Neural progenitor cell (in vitro differentiated cells): ENCODE measurements at places on chromosomes 12 and 14. TPM values are rescaled to one million over a fixed set of nuclear protein-coding genes. Genes with fewer than 3 reads are reported as not detected.

Gene VRTN
- 7.9 and 18.6 TPM in 2 replicates for total RNA-seq

Gene JAG2
- 2.1 and 4.3 TPM in 2 replicates for total RNA-seq

Gene SPIC
- not detected in 2 replicates for total RNA-seq

Gene ATF7
- total RNA-seq: 12.7 and 15.9 TPM in 2 replicates

Gene CD9
- total RNA-seq: 3.1 and 3.6 TPM in 2 replicates

Gene ETFBKMT
- 1.5 and 2.7 TPM in 2 replicates for total RNA-seq

Gene NUP37
- total RNA-seq: 72.8 and 141 TPM in 2 replicates

Gene MANSC4
- 0.12 TPM in 1 of 2 replicates, not detected in the other for total RNA-seq

Gene PTPN21
- 10.1 and 11.7 TPM in 2 replicates for total RNA-seq

Gene CMAS
- total RNA-seq: 32.5 and 38.2 TPM in 2 replicates

Gene RIPK3
- not detected in 2 replicates for total RNA-seq

Gene ZBTB42
- total RNA-seq: 0.41 and 1.1 TPM in 2 replicates

Gene SLCO1B1
- not detected in 2 replicates for total RNA-seq

Gene CLEC9A
- total RNA-seq: not detected in 2 replicates

Gene MYH6
- 0.03 TPM in 1 of 2 replicates, not detected in the other for total RNA-seq

Gene BCL11B
- 1.3 and 1.5 TPM in 2 replicates for total RNA-seq

Gene COQ5
- 66.7 and 72.7 TPM in 2 replicates for total RNA-seq

Gene ASCL1
- 0.21 TPM in 1 of 2 replicates, not detected in the other for total RNA-seq

Gene AVPR1A
- 0.04 and 0.09 TPM in 2 replicates for total RNA-seq

Gene METTL17
- 126 and 155 TPM in 2 replicates for total RNA-seq

Gene CYP27B1
- 0.17 and 0.99 TPM in 2 replicates for total RNA-seq

Gene TAS2R30
- total RNA-seq: 7.9 and 13.1 TPM in 2 replicates

Gene GRIP1
- 25.0 and 38.2 TPM in 2 replicates for total RNA-seq

Gene CLEC2D
- 10.3 and 18.7 TPM in 2 replicates for total RNA-seq

Gene APOF
- not detected in 2 replicates for total RNA-seq

Gene LALBA
- total RNA-seq: not detected in 2 replicates

Gene GPR137C
- 7.1 and 9.3 TPM in 2 replicates for total RNA-seq

Gene RAPGEF3
- 0.58 and 1.2 TPM in 2 replicates for total RNA-seq

Gene CAPS2
- total RNA-seq: 14.4 and 20.1 TPM in 2 replicates

Gene PSME1
- 32.7 and 37.5 TPM in 2 replicates for total RNA-seq

Gene PITPNM2
- total RNA-seq: 0.56 and 1.2 TPM in 2 replicates
